ENCODE measurements at places on chromosomes 2 and 18.

- DNase-seq, result no peak
These were observed 165.2 kb downstream of the SUCLG1 start for GRCh38 chr2:84293791-84294380.

GRCh38 chr2:77566582-77566981 lies 44.4 kb upstream of the LRRTM4 start:
- DNase-seq, result no peak

- DNase-seq, result no peak
These were observed 10.4 kb upstream of the DOCK10 start for GRCh38 chr2:225052703-225053102.

- DNase-seq, result no peak
These were observed 68.5 kb upstream of the PID1 start for GRCh38 chr2:229339618-229340017.

- peak; percentile 46 for DNase-seq
These were observed 5.6 kb downstream of the TXNL4A start for GRCh38 chr18:79982736-79983135.

- DNase-seq, result no peak
These were observed 457.0 kb upstream of the HNRNPA3 start for GRCh38 chr2:176755537-176756135.

GRCh38 chr2:88067598-88067997 lies at the start of gene SMYD1:
Gene SMYD1, plus strand, starts transcription at chr2:88067825. Its CDS starts 40 bp downstream, at chr2:88067865.
- DNase-seq, result no peak

- peak; percentile 96 for DNase-seq
These were observed 3.0 kb upstream of the IRS1 start for GRCh38 chr2:226802573-226802972.

DNA sequence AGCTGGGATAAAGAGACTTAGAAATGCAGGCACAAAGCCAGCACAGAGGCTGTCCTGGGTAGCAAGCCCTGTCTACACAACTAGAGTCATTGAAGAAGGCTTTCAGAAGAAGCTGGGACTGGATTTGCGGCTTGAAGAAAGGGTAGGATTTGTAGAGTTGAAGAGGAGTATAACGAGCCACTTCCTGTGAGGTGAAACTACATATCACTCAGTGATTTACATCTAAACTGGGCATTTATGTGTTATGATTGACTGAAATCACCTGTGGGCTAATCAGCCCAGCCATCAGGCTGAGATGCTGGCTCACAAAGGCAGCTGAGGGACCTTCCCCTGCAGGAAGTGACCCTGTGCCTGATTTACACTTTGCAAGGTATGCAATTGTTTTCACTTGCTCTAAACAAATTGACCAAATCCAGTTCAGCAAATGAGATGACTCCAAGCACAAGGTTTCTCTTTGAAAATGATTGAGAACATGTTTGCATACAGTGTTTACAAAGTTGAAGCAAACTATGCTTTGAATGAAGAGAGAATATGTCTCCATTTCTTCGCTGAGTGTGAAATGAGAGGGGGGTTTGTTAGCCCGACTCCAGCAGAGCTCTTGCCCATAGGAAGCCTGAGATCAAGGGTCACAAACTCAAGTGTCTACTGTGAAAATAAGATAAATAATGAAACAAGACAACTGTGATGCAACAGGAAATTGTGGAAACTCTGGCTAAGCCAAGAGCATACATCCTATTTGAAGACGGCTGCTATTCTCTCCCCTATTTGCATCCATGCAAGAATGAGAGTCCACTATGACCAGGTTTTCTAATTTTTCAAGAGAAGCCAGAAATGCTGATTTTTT lies 69.3 kb upstream of the HK2 start:
- DNase-seq, result peak; percentile 71

DNA sequence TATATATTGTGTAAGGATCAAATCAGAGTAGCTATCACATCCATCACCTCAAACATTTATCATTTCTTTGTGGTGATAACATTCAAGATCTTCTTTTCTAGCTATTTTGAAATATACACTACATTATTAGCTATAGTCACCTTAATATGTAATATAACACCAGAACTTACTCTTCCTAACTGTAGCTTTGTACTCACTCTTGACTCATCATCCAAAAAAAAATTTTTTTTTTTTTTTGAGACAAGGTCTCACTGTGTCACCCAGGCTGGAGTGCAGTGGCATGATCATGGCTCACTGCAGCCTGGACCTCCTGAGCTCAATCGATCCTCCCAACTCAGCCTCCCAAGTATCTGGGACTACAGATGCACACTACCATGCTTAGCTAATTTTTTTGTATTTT lies 153.3 kb downstream of the EML6 start:
- DNase-seq, result no peak

GRCh38 chr2:190311893-190312634 lies 7.6 kb downstream of the HIBCH start:
- no peak for DNase-seq

GRCh38 chr2:51103205-51103604 lies 71.3 kb upstream of the NRXN1 start:
- DNase-seq, result peak; percentile 29

- DNase-seq, result no peak
These were observed 335.6 kb downstream of the CYRIA start for GRCh38 chr2:16330012-16330411.

GRCh38 chr2:189181706-189182105 lies 2.1 kb upstream of the COL5A2 start:
- DNase-seq, result no peak

- DNase-seq, result no peak
These were observed 39.9 kb downstream of the PLEKHB2 start for GRCh38 chr2:131145040-131145439.

DNA sequence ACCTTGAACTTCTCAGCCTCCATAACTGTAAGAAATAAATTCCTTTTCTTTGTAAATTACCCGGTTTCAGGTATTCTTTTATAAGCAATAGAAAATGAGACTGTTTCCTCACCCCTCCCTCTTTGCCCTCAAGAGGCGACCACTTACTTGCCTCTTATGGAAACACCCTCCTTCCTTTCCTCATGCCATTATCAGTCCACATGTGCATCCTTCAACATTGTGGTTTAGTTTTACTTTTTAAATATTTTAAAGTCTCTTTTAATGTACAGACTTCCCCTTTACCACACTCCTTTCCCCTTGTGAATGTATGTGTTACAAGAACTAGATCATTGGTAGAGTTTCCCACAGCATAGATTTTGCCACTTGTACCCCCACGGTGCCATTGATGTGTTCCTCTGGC lies 202.4 kb upstream of the SIX2 start:
- no peak for DNase-seq

DNA sequence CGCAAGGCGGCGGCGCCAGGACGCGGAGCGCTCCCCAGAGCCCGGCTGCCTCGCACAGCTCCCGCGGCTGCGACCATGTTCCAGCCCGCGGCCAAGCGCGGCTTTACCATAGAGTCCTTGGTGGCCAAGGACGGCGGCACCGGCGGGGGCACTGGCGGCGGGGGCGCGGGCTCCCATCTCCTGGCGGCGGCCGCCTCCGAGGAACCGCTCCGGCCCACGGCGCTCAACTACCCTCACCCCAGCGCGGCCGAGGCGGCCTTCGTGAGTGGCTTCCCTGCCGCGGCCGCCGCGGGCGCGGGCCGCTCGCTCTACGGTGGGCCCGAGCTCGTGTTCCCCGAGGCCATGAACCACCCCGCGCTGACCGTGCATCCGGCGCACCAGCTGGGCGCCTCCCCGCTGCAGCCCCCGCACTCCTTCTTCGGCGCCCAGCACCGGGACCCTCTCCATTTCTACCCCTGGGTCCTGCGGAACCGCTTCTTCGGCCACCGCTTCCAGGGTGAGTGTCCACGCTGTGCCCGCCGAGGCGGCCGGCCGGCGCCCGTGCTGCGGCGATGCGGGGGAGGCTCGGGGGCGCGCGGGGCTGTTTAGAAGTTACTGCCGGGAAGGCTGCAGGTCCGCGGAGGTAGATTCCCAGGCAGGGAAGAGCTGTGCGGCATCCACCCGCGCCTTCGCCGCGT lies 696 bp downstream of the EMX1 start:
- DNase-seq, result no peak

- DNase-seq, result no peak
These were observed 9.1 kb downstream of the RND3 start for GRCh38 chr2:150478200-150478974.

DNA sequence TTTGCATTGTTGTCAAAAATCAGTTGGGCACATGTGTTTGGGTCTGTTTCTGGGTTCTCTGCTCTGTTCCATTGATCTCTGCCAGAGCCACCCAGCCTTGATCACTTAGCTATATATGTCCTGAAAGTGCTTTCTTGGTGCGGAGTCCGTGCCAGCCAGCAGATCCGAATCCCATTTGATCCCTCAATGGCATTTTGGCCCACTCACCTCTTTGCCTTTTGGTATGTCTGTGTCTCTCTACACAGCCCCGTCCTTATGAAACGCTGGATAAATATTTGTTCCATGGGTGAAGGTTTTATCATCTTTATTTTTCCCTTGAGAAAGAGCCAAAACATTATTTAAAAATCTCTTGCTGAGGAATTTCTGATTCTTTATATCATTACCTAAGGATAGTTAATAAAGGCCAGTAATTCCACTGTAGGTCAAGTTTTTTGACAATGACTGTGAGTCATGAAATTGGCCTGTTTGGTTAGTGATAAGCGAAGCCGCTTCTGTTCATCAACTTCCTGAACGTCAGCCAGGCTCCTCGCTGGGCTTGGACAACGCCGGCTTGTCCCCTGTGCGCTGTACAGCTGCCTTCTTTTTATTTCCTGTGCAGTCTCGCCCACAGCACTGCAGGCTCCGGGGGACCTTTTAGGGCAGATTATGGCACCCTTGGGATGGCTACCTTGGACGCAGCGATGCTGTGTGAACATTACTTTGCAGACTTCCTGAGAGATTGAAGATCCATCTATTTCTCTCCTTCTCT lies 24.9 kb downstream of the MTCL1 start:
- peak; percentile 97 for DNase-seq

GRCh38 chr2:32558492-32558891 lies 69.4 kb upstream of the TTC27 start:
- DNase-seq, result no peak

GRCh38 chr2:128324008-128324896 lies 5.6 kb upstream of the HS6ST1 start:
- DNase-seq, result no peak

- no peak for DNase-seq
These were observed 61.9 kb downstream of the RAB10 start for GRCh38 chr2:26095758-26096157.

- DNase-seq, result peak; percentile 46
These were observed 217.2 kb downstream of the DOK6 start for GRCh38 chr18:69617888-69618287.

- DNase-seq, result peak; percentile 39
These were observed 130.5 kb upstream of the NOSTRIN start for GRCh38 chr2:168671932-168672331.

GRCh38 chr2:203670939-203671338 lies 35.5 kb upstream of the CD28 start:
- peak; percentile 71 for DNase-seq

- DNase-seq, result no peak
These were observed 22.7 kb downstream of the CYP20A1 start for GRCh38 chr2:203261326-203262159.

GRCh38 chr2:204050681-204051080 lies 114.1 kb downstream of the ICOS start:
- DNase-seq, result no peak

DNA sequence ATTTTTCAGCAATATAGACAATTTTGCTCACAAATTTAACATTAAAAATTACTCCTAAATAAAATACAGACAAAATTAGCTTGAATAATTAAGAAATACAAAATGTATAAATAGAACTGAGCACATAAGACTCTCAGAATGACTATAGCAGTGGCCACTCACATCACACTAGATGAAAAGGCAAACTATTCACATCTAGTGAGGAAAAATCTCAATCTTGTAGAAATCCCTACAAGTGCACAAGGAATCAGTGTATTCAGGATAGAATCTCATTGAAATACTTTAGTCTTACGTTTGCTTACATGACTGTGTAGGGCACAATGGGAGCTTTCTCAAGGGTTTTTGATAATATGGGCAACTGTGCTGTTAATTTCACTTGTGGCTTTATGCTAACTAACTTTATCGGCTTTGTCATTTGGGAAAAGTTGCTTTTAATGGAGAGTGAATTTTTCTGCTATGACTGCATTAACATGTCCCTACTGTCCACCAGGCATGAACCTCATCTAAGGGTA lies 678.9 kb upstream of the LRRTM4 start:
- DNase-seq, result no peak

- DNase-seq, result no peak
These were observed 110.6 kb upstream of the LMAN1 start for GRCh38 chr18:59469463-59470180.

DNA sequence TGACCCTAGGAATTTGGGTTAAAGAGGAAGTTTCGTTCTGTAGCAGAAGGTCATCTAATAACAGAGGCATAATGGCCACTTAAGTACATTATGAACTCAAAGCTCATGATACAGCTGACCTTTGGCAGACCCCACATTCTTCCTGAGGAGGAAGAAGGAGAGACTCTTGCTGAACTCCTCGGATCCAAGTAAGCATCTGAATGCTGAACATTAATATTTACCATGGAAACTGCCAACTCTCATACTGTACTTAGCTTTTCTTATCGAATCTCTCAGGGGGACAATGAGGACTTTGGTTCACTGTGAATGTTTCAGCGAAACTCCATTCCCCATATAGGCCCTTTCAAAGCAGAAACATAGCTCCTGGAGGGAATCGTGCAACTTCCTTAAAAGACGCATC lies 781.4 kb upstream of the GYPC start:
- DNase-seq, result no peak

DNA sequence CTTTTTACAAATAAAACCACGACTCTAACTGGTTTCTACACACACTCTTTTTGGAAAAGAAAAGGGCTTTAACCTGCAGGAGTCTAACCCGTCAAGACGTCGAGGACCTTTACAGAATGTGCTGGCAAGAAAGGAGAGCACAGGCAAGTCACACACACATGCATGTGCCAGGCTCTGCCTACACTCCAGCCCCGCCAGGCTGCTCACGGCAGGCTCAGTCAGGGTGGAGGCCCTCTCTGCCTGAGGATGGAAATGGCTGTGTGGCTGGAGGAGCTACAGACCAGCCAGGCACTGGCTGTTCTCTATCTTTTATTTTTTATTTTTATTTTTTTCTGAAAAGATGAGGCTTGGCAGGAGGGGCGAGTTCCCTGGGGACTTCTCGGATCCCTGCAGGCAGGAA lies 10.2 kb downstream of the SIX3 start:
- no peak for DNase-seq

GRCh38 chr18:70671889-70672565 lies 383.2 kb downstream of the SOCS6 start:
- DNase-seq, result no peak
